ENCODE measurements at places on chromosomes 6 and 20. TPM values are rescaled to one million over a fixed set of nuclear protein-coding genes. Genes with fewer than 3 reads are reported as not detected.

GRCh38 chr20:24382743-24383142 lies 86.7 kb upstream of the SYNDIG1 start:
- no peak overlapping the region for H3K27ac ChIP-seq
- H3K4me3 ChIP-seq, result no peak overlapping the region
- H3K4me1 ChIP-seq, result no peaks in the 10 kb centered on the region
- no peaks in the 10 kb centered on the region for H3K27me3 ChIP-seq
- DNase-seq, result no peak

DNA sequence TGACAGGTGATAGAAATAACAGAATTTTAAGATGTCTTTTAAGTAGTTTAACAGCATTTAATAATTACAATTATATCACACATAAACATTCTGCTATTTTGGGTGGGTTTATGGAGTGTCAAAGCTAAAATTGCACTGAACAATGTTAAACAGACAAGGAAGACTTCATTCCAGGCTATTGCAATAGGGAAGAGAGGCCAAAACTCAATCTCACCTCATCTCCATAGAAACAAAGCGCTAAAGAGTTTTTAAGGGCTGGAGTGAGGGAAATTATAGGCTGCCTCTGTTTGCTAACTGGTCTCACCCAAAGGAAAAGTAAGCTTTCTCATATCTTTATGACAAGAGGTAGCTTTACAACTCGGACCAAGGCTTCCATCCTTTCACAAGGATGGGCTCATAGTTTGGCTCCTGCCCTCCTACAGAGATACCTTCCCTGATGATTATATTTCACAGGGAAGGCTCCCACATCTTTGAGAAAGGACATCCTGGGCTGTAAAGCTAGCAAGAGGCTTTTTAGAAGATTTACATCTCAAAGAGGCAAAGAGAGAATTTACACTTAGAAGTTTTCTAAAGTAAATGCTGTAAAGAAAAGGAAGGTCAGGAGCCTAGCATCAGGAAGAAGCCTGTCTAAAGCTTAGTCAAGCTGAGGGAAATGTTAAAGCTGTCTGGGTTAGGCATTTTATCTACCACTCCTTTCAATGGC lies 350.2 kb upstream of the IMPG1 start:
- no peaks in the 10 kb centered on the region for H3K36me3 ChIP-seq
- H3K4me1 ChIP-seq, result no peaks in the 10 kb centered on the region
- no peak overlapping the region for H3K4me3 ChIP-seq
- no peak for DNase-seq

DNA sequence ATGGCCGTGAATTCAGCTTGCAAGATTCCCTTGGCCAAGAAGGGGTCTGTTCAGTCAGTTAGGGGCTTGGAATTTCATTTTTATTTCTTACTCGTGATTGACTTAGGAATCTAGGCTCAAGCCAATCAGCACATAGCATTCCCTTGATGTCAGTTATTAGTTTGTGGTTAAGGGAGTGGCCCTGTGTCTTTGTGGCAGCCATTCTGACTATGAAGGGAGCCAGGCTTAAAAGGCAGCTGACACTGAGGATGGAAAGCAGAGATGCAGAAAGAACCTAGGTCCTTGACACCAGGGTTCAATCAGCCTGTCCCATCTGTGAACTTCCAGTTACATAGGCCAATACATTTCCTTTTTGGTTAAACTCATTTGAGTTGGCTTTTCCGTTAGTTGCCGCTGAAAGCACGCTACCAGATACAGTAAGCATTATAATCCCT lies 48.1 kb downstream of the MCUR1 start:
- peaks cover 50% of the 10 kb centered on the region for H3K4me1 ChIP-seq
- no peaks in the 10 kb centered on the region for H3K27me3 ChIP-seq
- no peak overlapping the region for H3K4me3 ChIP-seq
- DNase-seq, result no peak

FAM210B gene
- 3.7 TPM for total RNA-seq

DNA sequence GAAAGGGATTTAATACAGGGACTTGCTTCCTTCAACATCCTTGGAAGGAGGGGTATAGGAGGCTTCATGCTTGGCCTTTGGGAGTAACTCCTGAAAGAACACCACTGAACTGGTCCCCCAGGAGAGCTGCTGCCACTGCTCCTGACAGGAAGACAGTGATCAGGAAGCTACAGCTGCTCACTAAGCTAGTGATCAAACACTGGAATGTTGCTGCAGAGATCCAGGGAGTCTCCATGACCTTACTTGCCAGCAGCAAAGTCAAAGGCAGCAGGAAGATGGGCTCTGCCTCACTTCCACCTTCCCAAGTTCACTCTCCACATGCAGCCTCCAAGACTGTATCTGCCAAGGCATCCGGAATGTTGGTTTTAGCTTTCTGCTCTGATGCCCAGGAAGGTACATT lies 31.8 kb downstream of the PIM1 start:
- DNase-seq, result no peak
- no peak overlapping the region for H3K4me3 ChIP-seq

DNA sequence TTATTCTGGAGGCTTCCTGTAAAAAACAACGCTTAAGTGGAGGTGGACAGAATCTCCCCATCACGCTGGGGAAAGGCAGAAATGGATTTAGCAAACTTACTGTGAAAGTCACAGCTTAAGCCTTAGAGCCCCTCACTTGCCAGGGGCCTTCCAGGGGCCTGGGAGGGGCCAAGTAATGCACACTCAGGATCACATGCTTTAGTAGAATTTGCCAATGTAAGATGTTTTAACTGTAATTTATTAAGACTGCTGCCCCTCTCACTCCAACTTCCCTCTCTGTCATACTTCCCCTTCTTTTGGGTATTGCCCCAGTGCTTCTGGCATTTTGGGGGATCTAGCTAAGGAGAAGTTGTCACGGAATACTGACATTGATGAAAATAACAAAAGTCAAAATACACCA lies 12.6 kb upstream of the ADA start:
- no peak overlapping the region for H3K27ac ChIP-seq
- H3K4me3 ChIP-seq, result no peak overlapping the region
- DNase-seq, result no peak
- H3K27me3 ChIP-seq, result no peaks in the 10 kb centered on the region

CLVS2 gene
- total RNA-seq, result not detected

DNA sequence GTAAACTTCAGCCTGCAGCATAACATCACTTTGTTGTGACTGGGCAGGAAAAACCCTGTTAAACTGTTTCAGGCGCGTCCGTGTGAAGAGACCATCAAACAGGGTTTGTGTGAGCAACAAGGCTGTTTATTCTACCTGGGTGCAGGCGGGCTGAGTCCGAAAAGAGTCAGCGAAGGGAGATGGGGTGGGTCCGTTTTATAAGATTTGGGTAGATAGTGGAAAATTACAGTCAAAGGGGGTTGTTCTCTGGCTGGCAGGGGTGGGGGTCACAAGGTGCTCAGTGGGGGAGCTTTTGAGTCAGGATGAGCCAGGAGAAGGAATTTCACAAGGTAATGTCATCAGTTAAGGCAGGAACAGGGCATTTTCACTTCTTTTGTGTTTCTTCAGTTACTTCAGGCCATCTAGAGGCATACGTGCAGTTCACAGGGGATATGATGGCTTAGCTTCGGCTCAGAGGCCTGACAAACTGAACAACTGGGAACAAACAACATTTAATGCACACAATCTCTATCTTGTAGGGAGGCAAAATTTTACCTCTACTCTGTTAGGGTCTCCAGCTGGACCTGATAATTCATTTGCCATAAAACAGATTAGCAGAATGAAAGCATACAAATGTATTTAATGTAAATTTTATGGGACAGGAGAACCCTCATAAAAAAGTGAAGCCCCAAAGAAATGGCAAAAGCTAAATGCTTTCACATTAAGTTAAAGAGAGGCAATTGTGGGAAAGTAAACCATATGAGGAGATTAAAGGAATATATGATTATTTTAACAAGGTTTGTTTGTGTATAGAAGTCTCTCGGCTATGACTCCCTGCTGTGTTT lies 58.3 kb upstream of the HFE start:
- H3K4me1 ChIP-seq, result peaks cover 83% of the 10 kb centered on the region
- H3K27ac ChIP-seq, result peak overlapping the region; percentile 100
- no peak for DNase-seq
- peaks cover 11% of the 10 kb centered on the region for H3K36me3 ChIP-seq

GRCh38 chr6:44275271-44275748 lies 5.1 kb downstream of the TMEM151B start:
- H3K4me1 ChIP-seq, result peaks cover 8% of the 10 kb centered on the region
- DNase-seq, result no peak
- H3K4me3 ChIP-seq, result no peak overlapping the region
- no peaks in the 10 kb centered on the region for H3K36me3 ChIP-seq
- H3K27ac ChIP-seq, result no peak overlapping the region

DNA sequence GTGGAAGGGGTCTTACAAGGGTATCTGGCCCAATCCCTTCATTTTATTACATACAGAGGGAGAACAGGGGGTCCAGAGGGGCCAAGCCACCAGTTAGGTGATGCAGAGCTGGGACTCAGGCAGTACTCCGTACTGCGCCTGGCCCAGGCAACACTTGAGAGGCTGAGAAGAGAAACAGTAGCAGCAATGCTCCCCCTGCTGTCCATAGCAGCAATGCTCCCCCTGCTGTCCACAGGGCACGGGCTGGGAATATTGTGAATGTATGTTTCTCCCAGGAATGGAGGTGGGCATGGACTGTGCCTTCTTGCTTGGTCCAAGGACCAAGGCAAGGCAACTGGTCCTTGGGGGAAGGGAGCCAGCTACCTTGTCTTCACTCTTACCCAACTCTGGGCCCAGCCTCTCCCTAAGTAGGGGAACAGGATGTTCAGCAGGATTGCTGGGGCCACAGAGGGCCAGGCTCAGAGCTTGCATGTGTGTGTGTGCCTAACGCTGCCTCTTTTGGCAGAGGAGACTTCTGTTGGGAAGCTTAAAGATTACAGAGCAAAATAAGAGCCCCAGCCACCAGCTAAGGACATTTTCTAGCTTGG lies 14.8 kb upstream of the FAM83C start:
- peak overlapping the region; percentile 85 for H3K27ac ChIP-seq
- H3K4me1 ChIP-seq, result peaks cover 69% of the 10 kb centered on the region
- no peak overlapping the region for H3K4me3 ChIP-seq
- H3K36me3 ChIP-seq, result no peaks in the 10 kb centered on the region
- peak; percentile 40 for DNase-seq
- H3K27me3 ChIP-seq, result no peaks in the 10 kb centered on the region

DNA sequence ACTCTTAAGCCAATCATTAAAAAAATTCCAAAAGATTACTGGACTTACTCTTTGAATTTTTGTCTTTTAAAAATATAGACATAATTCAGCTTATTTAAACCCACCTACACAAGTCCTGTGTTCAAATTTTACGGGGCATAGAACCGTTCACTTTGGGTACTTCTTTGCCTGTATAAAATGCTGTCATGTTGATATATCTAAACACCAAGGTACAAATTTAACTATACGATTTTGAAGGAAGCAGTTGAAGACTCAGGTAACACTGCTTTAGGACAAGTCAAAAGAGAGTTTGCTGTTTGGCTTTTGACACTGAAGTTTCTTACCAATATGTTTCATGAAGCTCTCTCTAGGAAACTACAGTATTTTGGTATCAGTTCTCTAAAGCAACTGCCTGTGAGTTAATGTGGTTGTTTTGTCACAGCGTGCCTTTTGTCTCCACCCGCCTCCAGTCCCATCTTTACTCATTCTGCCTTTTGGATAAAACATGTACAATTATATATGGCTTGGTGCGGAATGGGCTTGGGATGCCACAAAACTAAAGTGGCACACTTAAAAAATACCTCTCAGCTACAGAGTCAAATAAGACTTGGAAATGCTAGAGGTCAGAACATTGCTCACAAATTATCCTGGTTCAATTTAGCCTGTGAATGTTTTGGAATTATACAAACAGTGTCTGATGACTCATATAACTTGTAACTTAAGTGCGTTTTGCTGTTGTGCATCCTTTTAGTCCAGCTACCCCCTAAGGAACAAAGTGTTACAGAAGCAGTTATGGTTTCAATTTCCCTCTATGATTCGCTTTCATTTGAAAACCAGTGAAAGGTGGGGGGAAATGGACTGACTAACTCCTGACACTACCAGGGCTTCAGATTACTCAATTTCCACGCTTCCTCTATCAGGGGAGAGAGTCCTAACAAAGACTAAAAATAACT lies 38.7 kb downstream of the RGS17 start:
- H3K36me3 ChIP-seq, result no peaks in the 10 kb centered on the region
- no peak for DNase-seq
- no peak overlapping the region for H3K27ac ChIP-seq
- H3K4me3 ChIP-seq, result no peak overlapping the region
- peaks cover 3% of the 10 kb centered on the region for H3K4me1 ChIP-seq

All from activated CD4-positive, alpha-beta memory T cell treated with anti-CD3 and anti-CD28 coated beads, Interleukin-2, amount 10 ng/mL, durations not matched to agents 7 days and 5 days (primary cell).